Astrocyte (in vitro differentiated cells and primary cell): ENCODE measurements at places on chromosomes 6 and 20. TPM values are rescaled to one million over a fixed set of nuclear protein-coding genes. Genes with fewer than 3 reads are reported as not detected.

DNA sequence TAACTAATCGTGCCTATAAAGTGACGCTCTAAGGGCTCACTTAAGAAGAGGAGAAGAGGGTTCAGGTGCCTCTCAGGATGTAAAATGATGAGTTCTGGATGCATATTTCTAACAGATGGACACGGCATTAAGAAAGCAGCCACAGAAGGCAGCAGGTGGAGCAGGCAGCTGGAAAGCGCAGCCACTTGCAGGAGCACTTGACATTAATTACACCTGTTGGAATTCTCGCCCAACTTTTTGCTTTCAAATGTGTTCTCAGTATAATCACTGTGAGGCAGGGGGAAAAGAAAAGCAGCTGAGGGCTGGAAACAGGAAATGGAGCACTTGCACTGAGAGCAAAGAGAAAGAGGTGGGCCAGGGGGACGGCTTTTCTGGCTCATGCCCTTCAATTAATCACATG lies 164.2 kb downstream of the NKAIN2 start:
- no peak overlapping the region for H3K27ac ChIP-seq
- H3K4me1 ChIP-seq, result no peaks in the 10 kb centered on the region

DNA sequence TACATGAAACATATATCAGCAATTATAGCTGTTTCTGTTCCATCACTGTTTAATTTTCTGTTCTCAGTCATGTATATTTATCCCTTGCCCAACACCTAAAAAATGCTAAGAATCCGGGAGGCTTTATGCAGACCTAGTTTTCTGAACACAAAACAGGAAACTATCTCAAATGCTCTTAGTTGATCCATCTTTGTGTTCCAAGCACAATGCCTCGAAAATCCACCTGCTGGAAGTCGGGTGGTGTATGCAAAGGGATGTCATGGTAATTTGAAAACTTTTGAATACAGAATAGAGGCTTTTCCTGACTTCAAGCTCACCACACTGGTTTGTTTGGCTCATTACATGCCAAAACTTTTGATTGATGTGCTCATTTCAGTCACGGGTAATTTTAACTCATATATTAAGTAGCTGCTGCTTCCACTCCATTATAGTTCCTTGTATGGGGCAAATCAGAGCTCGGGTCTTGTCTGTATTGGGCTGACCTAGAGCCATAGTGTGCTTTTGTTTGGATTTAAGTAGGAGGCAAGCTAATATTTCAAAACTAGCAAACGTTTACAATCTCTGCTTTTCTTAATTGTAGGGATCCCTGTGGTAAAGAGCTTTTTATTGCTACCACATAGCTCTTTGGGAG lies 646.5 kb upstream of the EPHA7 start:
- H3K27me3 ChIP-seq, result no peaks in the 10 kb centered on the region
- H3K27ac ChIP-seq, result no peak overlapping the region
- no peak overlapping the region for H3K4me3 ChIP-seq
- H3K4me1 ChIP-seq, result no peaks in the 10 kb centered on the region
- no peak for DNase-seq
- no peaks in the 10 kb centered on the region for H3K36me3 ChIP-seq

C20orf202 gene
- not detected in 2 replicates for total RNA-seq

SLC17A2 gene
- not detected in 2 replicates for total RNA-seq

GRCh38 chr6:21348504-21349195 lies 244.9 kb upstream of the SOX4 start:
- no peak overlapping the region for H3K27ac ChIP-seq
- H3K4me1 ChIP-seq, result peaks cover 8% of the 10 kb centered on the region
- no peaks in the 10 kb centered on the region for H3K36me3 ChIP-seq
- H3K27me3 ChIP-seq, result no peaks in the 10 kb centered on the region
- DNase-seq, result peak; percentile 74
- no peak overlapping the region for H3K4me3 ChIP-seq

DNA sequence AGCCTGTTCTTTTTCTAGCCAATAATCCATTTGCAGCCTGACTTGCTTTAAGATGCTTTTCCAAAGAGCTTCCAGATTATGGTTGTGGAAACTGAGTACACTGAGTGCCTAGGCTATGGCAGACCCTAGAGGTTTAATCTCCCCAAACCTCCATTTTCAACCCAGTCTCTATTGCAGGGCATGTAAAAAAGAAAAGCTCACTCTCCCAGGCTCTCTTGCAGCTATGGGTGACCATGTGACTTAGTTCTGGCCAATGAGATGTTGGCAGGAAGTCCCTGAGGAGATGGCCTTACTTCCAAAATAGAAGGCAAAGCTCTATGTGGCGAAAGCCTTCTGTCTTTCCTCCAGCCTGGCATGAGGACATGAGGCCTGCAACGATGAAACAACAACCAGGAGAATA lies 3.8 kb downstream of the PDRG1 start:
- H3K27ac ChIP-seq, result no peak overlapping the region
- DNase-seq, result no peak
- H3K36me3 ChIP-seq, result peaks cover 26% of the 10 kb centered on the region
- no peak overlapping the region for H3K4me3 ChIP-seq
- peaks cover 11% of the 10 kb centered on the region for H3K4me1 ChIP-seq
- H3K27me3 ChIP-seq, result no peaks in the 10 kb centered on the region
